ENCODE measurements at places on chromosomes 2 and 18. TPM values are rescaled to one million over a fixed set of nuclear protein-coding genes. Genes with fewer than 3 reads are reported as not detected.

ZBTB7C gene
- total RNA-seq, result not detected

DNAJC5G gene
- not detected for total RNA-seq

THSD7B gene
- under 0.01 TPM for total RNA-seq

ASB18 gene
- not detected for total RNA-seq

ALPG gene
- total RNA-seq, result not detected

PARD6G gene
- total RNA-seq, result 6.1 TPM

CAVIN2 gene
- total RNA-seq, result 1.2 TPM

IHH gene
- not detected for total RNA-seq

GAREM1 gene
- total RNA-seq, result 2.4 TPM

PER2 gene
- total RNA-seq, result 7.4 TPM

SNTG2 gene
- 0.11 TPM for total RNA-seq

DPP10 gene
- total RNA-seq, result not detected

RNF149 gene
- 89.7 TPM for total RNA-seq

APCDD1 gene
- total RNA-seq, result not detected

HJURP gene
- 46.5 TPM for total RNA-seq

FAM228A gene
- total RNA-seq, result under 0.01 TPM

PSMA8 gene
- not detected for total RNA-seq

REG1B gene
- not detected for total RNA-seq

CRYGA gene
- total RNA-seq, result not detected

C2orf78 gene
- total RNA-seq, result not detected

MRO gene
- 0.12 TPM for total RNA-seq

BOLL gene
- not detected for total RNA-seq

SPDYA gene
- 1.6 TPM for total RNA-seq

AKAIN1 gene
- not detected for total RNA-seq

IL1A gene
- total RNA-seq, result 0.12 TPM

ATG9A gene
- total RNA-seq, result 40.4 TPM

TBR1 gene
- total RNA-seq, result not detected

LRRFIP1 gene
- 102 TPM for total RNA-seq

CEBPZOS gene
- total RNA-seq, result 15.6 TPM

SNORC gene
- total RNA-seq, result 1.2 TPM

METAP1D gene
- total RNA-seq, result 6.6 TPM

CFC1 gene
- total RNA-seq, result not detected

POTEI gene
- not detected for total RNA-seq
